T-helper 22 cell (primary cell): ENCODE measurements at places on chromosomes 12 and 14.

GRCh38 chr14:59422069-59422881 is 42.9 kb downstream of the GPR135 start:
- DNase-seq: no peak

DNA sequence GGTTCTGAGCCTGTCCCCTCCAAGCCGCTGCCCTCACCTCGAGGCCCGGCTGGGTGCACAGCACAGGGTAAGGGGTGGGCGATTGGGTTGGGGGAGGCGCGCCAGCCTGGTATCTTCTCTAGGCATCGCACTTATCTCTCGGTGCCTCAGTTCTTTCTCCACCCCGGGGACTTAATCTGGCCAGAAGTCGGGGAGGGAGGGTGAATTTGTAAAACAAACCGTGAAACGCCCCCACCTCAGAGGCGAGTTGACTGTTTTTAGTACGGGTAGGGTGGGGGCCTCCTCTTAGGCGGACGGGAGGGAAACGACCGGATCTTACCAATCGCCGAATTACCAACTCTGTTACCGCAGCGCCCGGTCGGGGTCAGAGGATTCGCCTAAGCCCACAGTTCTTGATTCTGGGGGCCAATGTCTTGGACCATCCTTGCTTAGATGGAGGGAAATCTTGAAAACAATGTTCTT is 1.4 kb upstream of the TBX3 start:
- no peak for DNase-seq

DNA sequence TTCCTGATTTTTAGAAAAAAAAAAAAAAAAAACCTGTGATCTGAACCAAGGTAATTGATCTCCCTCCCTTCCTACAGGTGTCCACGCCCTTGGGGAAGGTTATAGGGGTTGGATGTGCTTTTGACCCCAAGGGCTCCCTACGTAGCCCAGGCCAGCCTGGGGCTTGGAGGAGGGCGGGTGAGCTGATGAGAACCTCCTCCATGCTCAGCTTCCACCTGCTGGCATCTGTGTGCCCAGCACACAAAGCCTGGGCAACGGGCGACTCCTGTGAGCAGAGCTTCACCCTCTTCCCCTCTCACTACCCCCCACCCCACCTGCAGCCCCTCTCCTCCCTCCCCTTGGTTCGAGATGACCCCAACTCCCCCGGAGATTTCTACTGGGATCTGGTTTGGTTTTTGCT is 25.3 kb upstream of the INF2 start:
- no peak for DNase-seq

DNA sequence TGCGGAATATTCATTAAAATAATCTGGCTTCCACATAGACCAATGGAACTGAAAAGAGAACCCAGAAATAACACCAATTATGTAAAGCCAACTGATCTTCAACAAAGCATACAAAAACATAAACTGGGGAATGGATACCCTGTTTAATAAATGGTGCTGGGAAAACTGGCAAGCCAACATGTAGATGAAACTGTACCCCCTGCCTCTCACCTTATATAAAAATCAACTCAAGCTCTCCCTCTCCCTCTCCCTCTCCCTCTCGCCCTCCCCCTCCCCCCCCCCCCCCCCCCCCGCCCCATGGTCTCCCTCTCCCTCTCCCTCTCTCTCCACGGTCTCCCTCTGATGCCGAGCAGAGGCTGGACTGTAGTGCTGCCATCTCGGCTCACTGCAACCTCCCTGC is 13.1 kb upstream of the SPTSSA start:
- no peak for DNase-seq

GRCh38 chr12:4031703-4032291 is 158.6 kb upstream of the PARP11 start:
- no peak for DNase-seq

DNA sequence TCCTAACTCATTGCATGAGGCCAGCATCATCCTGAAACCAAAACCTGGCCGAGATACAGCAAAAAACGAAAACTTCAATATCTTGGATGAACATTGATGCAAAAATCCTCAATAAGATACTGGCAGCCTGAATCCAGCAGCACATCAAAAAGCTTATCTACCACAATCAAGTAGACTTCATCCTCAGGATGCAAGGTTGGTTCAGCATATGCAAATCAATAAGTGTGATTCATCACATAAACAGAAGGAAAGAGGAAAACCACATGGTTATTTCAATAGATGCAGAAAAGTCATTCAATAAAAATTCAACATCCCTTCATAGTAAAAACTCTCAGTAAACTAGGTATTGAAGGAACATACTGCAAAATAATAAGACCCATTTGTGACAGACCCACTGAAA is 56.5 kb upstream of the PPFIA2 start:
- no peak for DNase-seq

GRCh38 chr12:106276032-106276740 is 26.3 kb upstream of the TCP11L2 start:
- no peak for DNase-seq

- DNase-seq: no peak
These were observed 240.5 kb downstream of the ADGRD1 start for GRCh38 chr12:131194166-131194565.

DNA sequence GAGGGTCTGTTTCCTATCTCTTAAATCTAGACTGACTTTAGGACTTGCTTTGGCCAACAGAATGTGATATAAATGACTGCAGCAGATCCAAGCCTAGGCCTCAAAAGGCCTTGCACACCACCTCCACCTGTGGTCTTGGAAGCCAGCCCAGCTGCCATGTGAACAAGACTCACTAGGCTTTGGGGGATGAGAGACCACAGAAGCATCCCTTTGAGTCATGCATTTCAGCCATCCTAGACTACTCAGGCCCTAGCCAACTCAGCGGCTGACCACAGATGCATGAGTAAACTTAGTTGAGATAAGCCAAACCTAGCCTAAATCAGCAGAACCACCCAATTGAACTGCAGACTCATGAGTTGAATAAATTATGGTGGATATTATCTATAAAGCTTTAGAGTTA is 87.7 kb downstream of the KCNH5 start:
- DNase-seq: no peak

DNA sequence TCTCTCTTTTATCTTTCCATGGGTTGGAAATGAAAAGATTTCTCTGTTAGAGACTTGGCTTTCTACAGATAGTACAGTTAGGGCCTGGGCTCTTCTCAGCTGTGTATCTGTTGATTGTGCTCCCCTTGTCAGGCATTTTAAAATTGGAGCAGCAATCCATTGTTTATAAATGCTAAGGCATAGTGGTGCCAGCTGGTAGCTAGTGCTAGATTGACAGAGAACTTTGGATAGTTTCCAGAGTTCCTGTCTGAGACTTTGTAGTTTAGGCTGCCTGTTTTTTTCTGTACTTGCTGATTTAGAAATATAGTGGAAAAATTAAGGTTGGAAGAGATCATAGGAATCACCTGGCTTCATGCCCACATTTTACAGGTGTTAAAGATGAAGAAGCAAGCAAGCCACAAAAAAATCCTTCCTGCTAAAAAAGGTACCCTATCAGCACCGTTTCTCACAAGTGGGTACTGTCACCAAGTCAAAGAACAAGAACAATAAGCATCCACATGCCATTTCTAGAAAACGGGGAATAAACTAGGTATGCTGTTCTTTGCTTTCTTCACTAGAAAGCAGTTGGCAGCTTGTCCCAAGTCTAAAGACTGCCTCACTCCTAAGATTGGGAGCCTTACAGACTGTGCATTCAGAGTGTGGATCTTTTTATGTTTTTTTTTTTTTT is 6.2 kb downstream of the TTLL5 start:
- DNase-seq: no peak

GRCh38 chr12:41932470-41932991 is 212.1 kb downstream of the GXYLT1 start:
- DNase-seq: no peak

- no peak for DNase-seq
These were observed 69.6 kb downstream of the SLC41A2 start for GRCh38 chr12:104888481-104888880.

GRCh38 chr14:105316968-105317510 is 2.5 kb downstream of the PACS2 start:
- no peak for DNase-seq

GRCh38 chr14:74985028-74985310 is 17.8 kb upstream of the EIF2B2 start:
- DNase-seq: no peak

DNA sequence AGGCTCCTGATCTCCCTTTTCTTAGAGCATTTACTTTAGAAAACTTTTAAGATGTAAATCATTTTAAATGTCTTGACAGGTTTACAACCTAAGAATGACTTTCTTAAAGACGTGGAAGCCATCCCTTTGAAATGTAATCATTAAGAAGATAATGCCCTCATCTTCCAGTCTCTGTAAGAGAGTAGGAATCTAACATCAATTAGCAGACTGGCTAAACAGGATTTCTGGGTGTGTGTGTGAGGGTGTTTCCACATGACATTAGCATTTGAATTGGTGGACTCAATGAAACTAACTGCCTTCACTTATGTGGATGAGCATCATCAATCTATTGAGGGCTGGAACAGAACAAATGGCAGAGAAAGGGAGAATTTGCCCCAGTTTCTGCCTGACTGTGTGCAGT is 329.5 kb downstream of the RPL10L start:
- no peak for DNase-seq

- no peak for DNase-seq
These were observed 40.5 kb downstream of the KCNA5 start for GRCh38 chr12:5083955-5084849.

GRCh38 chr14:103151270-103151945 is 28.1 kb downstream of the TNFAIP2 start:
- DNase-seq: no peak

- DNase-seq: no peak
These were observed 8.0 kb downstream of the CCDC198 start for GRCh38 chr14:57485635-57486034.

DNA sequence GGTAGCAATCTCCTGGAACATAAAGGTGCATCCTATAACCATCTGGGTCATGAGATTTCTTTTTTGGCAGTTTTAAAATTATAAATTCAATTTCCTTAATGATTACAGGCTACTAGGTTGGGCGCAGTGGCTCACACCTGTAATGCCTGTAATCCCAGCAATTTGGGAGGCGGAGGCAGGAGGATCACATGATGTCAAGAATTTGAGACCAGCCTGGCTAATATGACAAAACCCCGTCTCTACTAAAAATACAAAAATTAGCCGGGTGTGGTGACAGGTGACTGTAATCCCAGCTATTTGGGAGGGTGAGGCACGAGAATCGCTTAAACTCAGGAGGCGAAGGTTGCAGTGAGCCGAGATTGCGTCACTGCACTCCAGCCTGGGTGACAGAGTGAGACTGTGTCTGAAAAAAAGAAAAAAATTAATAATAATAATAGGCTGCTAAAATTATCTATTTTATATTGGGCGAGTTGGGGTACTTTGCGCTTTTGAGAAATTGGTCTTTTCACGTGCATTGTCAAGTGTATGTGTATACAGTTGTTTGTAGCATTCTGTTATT is 17.2 kb upstream of the ARF6 start:
- DNase-seq: no peak

GRCh38 chr14:81176241-81176640 is 44.5 kb downstream of the GTF2A1 start:
- no peak for DNase-seq

DNA sequence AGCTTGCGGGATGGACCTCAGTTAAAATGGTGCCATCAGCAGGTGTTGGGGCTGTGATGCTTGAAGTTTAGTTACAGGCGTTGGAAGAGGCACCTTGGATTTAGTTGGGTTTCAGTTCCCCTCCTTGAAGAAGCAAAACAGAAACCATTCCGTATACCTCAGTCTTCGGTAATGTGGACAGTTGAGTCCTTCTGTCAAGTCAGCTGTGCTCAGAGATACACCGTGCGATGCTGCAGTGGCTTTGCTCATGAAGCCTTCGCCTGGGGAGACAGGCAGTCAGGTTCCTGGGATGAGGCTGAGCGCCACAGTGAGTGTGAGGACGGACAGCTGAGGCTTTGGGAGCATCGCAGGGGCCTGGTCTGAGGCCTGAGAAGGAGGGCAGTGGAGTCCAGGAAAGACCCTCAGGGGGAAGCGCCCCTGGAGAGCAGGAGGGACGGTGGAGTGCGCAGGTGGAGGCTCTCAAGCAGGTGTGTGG is 7.4 kb downstream of the RAN start:
- no peak for DNase-seq

DNA sequence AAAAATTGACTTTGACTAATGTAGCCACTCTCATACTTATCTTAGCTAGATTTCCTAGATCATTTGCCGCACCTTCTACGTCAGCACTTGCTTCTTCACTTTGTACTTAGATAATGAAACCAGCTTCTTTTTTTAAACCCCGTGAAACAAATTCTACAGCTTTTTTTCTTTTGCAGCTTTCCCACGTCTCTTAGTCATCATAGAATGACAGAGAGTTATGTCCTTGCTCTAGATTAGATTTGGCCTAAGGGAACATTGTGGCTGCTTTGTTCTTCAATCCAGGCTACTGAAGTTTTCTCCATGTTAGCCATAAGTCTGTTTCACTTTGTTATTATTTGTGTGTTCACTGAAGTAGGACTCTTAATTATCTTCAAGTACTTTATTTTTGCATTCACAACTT is 94.9 kb downstream of the SLCO1A2 start:
- no peak for DNase-seq

- DNase-seq: no peak
These were observed 564.8 kb downstream of the VRK1 start for GRCh38 chr14:97361958-97362357.

GRCh38 chr12:30519535-30519934 is 176.1 kb downstream of the IPO8 start:
- no peak for DNase-seq

DNA sequence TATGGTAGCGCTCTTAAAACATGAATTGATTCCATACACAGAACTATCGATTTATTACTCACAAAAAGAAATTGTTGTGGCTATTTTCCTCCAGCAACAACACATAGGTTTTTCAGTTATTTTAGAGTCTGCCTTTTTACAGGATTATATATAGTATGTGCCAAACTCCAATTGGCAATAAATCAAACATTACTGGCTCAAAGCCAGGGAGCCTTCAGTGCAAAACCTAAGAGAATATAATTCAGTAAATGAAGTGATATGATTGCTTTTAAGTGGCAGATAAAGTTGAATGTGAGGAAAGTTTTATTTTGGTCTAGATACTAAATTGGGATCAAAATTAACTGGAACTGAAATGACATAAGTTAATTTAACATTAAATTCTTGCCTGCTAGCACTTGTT is 234.8 kb downstream of the PIK3C2G start:
- no peak for DNase-seq

DNA sequence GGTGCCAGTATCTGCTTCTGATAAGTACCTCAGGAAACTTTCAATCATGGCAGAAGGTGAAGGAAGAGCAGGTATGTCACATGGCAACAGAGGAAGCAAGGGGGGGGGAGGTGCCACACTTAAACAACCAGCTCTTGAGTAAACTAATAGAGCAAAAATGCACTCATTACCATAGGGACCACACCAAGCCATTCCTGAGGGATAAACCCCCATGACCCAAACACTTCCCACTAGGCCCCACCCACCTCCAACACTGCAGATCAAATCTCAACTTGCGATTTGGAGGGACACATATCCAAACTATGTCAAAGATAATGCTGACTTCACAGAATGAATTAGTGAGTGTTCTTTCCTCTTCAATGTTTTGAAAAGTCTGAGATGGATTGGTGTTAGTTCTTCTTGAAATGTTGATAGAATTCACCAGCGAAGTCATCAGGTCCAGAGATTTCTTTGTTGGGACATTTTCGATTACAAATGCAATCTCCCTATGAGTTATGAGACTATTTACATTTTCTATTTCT is 16.6 kb downstream of the TFCP2 start:
- DNase-seq: no peak

- DNase-seq: no peak
These were observed 150.8 kb downstream of the TTC8 start for GRCh38 chr14:88975043-88975830.
